ENCODE measurements at places on chromosomes 5 and 9.
A peak's percentile ranks its signal among the peaks of the same experiment; 100 is the strongest.

DNA sequence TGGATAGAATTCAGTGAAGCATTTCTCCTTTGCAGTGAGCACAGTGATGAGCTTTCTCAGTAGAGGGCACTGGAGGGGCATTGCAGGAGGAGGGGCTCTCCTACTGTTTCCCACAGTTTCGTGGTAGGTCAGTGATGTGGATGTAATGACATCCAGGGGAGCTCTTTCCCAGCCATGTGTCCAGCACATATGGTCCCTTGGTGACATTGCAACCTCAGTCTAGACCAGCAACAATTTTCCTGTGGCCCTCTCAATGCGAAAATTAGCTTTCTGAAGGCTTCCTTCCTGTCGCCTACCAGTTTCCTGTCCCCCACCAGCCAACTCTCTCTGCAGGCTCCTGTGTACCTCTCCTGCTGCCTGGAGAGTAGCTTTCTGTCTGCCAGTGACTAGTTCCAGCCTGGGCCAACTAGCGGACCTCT lies 6.9 kb upstream of the PDCL start:
- DNase-seq, result no peak

DNA sequence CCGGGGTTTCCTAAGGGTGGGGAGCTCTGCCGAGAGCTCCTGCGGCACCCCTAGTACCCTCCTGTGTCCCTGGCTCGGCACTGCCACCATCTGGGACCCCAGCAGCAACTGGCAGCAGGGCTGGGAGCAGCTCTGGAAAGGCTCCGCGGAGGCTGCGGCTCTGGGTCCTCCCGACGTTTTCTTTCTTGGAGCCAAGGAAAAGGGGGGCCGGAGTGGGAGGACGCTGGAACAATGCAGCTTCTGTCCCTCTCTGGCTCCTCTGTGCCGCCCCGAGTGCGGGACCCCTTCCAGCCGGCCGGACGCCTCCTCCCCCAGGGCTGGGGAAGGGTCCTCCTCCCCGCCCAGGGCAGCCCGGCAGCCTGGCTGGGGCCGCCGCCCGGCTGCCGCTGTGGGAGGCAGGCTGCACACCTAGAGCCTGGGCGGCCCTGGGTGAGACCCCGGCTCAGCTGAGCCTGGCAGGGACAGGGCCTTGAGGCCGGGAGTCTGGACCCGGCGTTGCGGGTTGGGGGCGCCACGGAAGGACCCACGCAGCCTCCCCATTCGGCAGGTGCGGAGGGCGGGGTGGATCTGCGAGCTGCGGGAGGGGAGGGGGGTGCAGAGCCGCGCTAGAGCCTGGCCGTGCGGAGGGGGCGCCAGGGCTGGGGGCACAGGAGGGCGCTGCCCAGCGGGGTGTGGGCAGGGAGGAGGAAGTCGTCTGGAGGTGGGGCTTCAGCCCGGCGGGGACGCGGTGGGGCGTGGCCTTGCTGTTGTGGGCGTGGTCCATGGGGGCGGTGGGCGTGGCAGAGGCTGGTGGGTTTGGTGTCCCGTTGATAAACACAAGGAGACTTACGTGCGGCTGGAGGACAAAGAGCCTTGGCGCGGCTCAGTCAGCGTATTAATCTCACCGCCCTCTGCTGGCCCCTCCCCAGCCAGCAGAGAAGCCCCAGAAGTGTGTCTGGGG lies 15.1 kb downstream of the GPSM1 start:
- DNase-seq, result no peak

GRCh38 chr5:76292620-76293322 lies 110.3 kb upstream of the IQGAP2 start:
- DNase-seq, result no peak

- no peak for DNase-seq
These were observed 365.6 kb downstream of the MAN2A1 start for GRCh38 chr5:110055302-110055701.

DNA sequence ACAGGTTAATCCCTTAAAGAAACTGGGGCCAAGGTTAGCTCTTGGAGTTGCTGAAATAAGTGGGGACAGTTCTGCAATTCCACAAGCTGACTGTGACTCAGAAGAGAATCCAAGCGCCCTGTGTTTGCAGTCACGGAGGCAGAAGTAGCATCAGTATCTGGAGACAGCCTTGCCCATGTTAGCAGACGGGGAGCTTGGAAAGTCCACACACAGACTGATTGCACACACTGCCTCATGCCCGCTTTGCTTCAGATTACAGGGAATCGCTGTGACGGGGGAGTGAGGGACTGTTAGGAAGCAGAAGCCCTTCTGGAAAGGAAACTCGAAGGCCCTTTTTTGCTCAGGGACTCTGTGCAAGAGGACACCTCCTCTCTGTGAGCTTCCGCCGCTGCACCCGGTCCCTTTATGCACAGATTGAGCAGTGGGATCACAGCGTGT lies 30.9 kb upstream of the PPP1R26 start:
- no peak for DNase-seq

DNA sequence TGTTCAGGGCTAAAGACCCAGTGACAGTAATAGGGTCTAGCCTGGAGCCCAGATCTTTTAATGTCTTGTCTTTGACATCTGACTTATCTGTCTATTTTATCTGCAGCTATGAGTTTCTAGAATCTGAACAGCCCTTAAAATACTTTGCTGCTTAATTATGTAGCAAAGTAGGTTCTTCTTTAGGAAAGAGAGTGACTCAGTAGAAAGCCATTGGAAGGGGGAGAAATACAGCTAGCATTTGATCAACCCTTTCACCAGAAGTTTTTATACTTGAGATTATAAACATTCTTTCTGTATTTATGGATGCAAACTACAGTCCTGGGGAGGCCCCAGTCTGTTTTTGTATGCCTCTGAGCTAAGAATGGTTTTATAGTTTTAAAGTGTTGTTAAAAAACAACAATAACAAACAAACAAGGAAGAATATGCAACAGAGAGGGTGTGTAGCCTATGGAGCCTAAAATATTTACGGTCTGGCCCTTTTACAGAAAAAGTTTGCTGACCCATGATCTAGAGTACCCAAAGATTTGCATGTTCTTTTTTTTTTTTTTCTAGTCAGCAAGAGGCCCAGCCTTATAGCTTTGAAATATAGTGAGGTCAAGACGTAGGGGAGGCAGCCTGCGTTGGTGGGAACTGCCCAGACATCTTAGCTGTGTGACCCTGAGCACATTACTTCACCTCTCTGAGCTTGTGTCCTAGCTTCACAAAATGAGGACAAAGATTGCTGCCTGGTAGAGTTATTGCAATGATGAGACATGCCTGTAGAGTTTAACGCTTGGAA lies 9.7 kb downstream of the GSN start:
- DNase-seq, result no peak

- DNase-seq, result peak; percentile 2
These were observed 899 bp upstream of the RAPGEF6 start for GRCh38 chr5:131635684-131636572.

- DNase-seq, result no peak
These were observed 11.4 kb downstream of the OTULIN start for GRCh38 chr5:14675865-14676300.

DNA sequence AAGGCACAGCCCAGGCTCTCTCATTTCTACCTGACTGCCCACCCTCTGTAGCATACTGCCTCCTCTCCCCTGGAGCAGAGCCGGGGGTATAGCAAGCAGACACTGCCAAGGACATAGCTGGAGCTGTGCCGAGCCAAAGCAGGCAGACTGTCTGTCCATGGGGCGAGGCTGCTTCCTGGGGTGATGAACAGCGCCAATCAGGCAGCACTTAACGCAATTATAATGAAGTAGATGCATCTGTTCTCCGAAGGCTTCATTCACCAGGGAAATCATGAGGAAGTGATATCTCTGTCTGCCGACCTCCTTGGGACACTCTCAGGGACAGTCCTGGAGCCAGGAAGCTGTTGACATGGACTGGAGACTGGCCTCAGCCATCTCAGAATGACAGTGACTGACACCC lies 230.7 kb downstream of the ASTN2 start:
- DNase-seq, result no peak

DNA sequence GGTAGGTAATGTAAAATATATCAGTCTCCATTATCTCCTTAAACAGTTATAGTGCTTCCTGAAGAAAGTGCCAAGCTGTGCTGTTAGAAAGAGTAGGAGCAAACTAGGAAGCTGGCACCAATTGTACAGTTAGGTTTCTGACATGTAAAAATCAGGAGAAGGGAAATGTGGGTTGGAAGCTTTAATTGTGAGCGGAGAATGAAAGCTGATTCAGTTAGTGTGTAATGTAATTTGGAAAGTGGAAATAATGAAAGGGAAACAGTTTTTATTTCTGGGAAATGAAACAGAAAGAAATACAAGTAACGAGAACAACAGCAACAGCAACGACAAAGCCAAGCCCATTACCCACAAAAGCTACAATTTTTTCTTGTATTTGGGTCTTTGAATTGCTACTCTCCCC lies 48.8 kb upstream of the JAK2 start:
- DNase-seq, result no peak

- no peak for DNase-seq
These were observed 11.7 kb upstream of the IRF1 start for GRCh38 chr5:132501961-132502931.

DNA sequence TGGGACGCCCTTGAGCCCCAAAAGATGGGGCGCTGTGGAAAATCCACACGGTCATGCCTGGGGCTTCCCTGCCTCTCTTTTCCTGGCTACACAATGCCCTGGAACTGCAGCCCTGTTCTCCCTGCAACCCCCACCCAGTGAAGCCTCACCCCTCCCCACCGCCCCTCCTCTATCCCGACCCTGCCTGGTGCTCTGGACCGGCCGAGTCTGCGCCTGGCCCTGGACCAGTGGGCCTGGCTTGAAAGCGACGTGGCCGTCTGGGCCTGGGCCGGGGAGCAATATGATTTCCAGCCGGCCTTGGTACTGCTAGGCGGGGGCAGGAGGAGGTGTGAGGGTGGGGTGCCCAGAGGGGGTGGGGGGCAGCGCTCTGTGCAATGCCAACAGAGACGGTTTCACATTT lies 71.0 kb upstream of the RNU6ATAC start:
- no peak for DNase-seq

DNA sequence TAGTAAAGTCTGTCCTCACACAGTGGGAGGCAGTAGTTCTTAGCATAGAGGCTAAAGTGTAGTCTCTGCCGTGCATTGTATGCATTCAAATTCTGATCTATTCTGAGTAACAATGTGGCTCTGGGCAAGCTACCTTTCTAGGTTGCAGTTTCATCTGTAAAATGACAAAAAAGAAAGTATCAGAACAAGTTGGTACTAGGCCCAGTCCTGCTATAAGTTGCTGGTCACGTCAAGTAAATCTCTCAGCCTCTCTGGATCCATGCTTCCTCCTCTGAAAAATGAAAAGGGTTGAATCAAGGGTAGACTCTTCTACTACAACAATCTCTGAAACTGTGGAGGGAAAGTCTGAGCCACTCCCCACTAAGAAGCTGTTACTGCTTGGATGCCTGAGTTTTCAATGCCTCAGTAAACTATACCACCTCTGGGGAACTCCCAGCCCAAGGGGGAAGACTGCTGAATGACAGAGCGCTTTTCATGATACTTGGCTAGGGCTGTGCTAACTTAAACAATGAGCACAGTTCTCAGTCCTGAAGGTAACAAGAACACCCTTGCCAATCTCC lies 34.5 kb upstream of the SPARC start:
- DNase-seq, result no peak

DNA sequence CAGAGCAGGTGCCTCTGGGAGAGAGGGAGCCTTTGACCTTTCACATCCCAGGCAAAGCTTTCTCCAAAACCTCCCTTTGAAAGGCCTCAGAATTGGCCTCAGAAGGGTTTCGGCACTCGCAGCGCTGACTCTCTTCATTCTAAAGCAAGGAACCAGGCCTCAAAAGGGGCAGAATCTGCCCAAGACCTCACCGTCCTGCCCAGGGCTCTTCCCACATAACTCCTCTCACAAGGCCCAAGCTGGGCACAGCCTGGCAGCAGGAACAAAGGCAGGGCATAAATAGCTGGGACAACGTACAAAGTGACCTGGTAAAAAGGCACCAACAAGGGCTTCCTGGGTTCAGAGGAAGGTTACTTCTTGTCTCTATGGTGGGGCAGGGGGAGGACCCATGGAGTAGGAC lies 166.3 kb upstream of the FSTL4 start:
- no peak for DNase-seq

DNA sequence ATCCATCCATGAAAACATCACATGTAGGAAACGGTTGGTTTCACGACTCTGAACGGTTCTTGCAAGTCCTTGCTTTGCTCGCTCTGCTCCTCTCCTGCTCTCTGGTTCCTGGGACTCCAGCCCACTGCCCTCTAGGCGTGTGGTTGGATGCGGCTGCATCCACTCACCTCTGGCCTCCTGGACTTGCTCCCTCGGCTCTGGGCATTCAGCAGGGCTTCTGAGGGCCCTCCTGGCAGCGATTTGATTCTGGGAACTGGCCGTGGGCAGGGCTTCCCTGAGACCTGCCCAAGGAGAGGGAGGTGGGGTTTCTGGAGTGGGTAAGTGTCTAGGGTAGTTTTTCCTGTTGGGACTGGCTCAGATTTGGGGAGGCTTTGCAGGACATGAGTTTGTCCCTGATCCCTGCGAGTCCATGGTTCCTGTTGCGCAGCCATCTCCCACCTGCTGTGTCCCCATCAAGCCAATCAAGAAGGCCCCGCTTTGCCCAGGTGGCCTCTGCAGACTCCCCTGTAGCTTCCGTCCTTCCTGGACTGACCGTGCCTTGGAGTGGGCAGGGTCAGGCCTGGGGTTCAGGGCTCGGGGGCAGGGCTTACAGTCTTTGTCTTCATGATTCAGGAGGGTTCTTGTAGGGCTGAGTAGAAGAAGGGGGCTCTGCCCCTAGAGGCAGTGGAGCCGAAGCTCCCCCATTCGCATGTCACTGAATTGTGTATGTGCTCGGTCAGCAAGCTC lies 192.3 kb downstream of the CACNA1B start:
- DNase-seq, result no peak

GRCh38 chr5:116375926-116376325 lies 198.7 kb downstream of the SEMA6A start:
- no peak for DNase-seq

DNA sequence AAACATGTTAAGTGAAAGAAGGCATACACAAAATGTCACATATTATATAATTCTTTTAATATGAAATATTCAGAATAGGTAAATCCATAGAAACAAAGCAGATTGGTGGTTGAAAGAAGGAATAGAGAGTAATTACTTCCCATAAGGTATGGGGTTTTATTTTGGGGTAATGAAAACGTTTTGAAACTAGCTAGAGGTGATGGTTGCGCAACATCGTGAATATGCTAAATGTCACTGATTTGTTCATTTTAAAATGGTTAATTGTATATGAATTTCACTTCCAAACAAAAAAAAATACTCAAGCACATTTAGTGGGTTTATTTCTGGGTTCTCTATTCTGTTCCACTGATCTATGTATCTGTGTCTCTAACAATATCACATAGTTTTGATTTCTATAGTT lies 12.0 kb upstream of the FSTL4 start:
- no peak for DNase-seq

DNA sequence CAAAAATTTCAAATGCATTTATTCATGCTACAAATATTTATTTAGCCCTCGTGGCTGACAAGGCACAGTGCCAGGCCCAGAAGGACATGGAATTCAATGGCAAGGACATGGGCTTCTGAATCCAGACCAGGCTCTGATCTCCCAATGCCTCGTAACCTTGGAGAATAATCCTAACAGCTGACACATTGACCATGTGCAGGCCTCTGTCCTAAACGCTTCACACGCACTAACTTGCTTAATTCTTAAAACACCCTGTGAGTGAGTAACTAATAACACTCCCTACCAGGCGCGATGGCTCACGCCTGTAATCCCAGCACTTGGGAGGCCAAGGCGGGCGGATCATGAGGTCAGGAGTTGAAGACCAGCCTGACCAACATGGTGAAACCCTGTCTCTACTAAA lies 33.2 kb downstream of the MYO10 start:
- no peak for DNase-seq

GRCh38 chr5:129094924-129095899 lies 663 bp downstream of the ISOC1 start:
- DNase-seq, result no peak

Data from SHP77 (cell line).